Activated gamma-delta T cell treated with Interleukin-2 at 50 U/mL for 16 hours (primary cell): ENCODE measurements at places on chromosomes 11 and 22.

GRCh38 chr22:50303515-50303847, 4.0 kb downstream of the PLXNB2 start:
- no peak for DNase-seq

- no peak for DNase-seq
These were observed 455.8 kb downstream of the MIAT start for GRCh38 chr22:27113211-27113635.

GRCh38 chr11:100833276-100833675, 146.2 kb downstream of the ARHGAP42 start:
- no peak for DNase-seq

- no peak for DNase-seq
These were observed 596.0 kb downstream of the INSC start for GRCh38 chr11:15710580-15711275.

- no peak for DNase-seq
These were observed 370.2 kb downstream of the AASDHPPT start for GRCh38 chr11:106447631-106448191.

- DNase-seq, result no peak
These were observed 37.3 kb upstream of the MYH9 start for GRCh38 chr22:36424901-36425579.
